ENCODE measurements at places on chromosomes 6 and 20. TPM values are rescaled to one million over a fixed set of nuclear protein-coding genes. Genes with fewer than 3 reads are reported as not detected.

Gene CST1
- total RNA-seq: not detected

Gene HFE
- total RNA-seq: 11.1 TPM

Gene LIN28B
- not detected for total RNA-seq

Gene OR2B6
- total RNA-seq: not detected

Gene JAG1
- 3.9 TPM for total RNA-seq

Gene ELOVL2
- under 0.01 TPM for total RNA-seq

Gene WFDC12
- total RNA-seq: not detected

Gene MUCL3
- total RNA-seq: not detected

Gene MED23
- total RNA-seq: 13.2 TPM

Gene CRISP3
- not detected for total RNA-seq

Gene NHSL1
- 9.9 TPM for total RNA-seq

Gene ZBP1
- total RNA-seq: not detected

Gene ZBTB46
- 1.2 TPM for total RNA-seq

Gene PTCHD4
- total RNA-seq: 0.34 TPM

Gene PPP1R16B
- not detected for total RNA-seq

Gene CST5
- not detected for total RNA-seq

Gene VSX1
- not detected for total RNA-seq

Gene PAX1
- not detected for total RNA-seq

Gene TRDN
- total RNA-seq: not detected

Gene OR2H1
- not detected for total RNA-seq

Gene ISM1
- total RNA-seq: 0.15 TPM

Gene SNAP91
- total RNA-seq: 0.15 TPM

Gene COMMD7
- 31.4 TPM for total RNA-seq

Gene ZNF165
- 0.45 TPM for total RNA-seq

Gene NRN1
- total RNA-seq: not detected

Gene RHAG
- total RNA-seq: not detected

Gene VWA7
- total RNA-seq: 0.67 TPM

Gene COL20A1
- total RNA-seq: not detected

Gene MAP1LC3A
- total RNA-seq: 34.8 TPM

Gene MYCT1
- total RNA-seq: not detected

Gene PXDC1
- total RNA-seq: 40.9 TPM

Gene PACRG
- total RNA-seq: not detected

Gene TRAM2
- total RNA-seq: 84.1 TPM

Gene PKIB
- total RNA-seq: 0.59 TPM

Gene IL20RA
- total RNA-seq: 0.45 TPM

Gene LRRC73
- under 0.01 TPM for total RNA-seq

Gene XPO5
- 15.2 TPM for total RNA-seq

Gene TBXT
- total RNA-seq: not detected

Gene GUCA1A
- total RNA-seq: 1.8 TPM

Gene TPMT
- 12.1 TPM for total RNA-seq

Gene TAP2
- total RNA-seq: 7.2 TPM

Gene SOBP
- total RNA-seq: 1.8 TPM

Gene COL11A2
- total RNA-seq: 1.2 TPM

Gene FLRT3
- total RNA-seq: 1.5 TPM

Gene POU5F1
- not detected for total RNA-seq

Gene MAS1
- total RNA-seq: not detected

Gene LAMP5
- total RNA-seq: not detected
